Memory B cell (primary cell): ENCODE measurements at places on chromosomes 6 and 20.
A peak's percentile ranks its signal among the peaks of the same experiment; 100 is the strongest.

- no peak for DNase-seq
These were observed 149.4 kb upstream of the SNX9 start for GRCh38 chr6:157673596-157673995.

DNA sequence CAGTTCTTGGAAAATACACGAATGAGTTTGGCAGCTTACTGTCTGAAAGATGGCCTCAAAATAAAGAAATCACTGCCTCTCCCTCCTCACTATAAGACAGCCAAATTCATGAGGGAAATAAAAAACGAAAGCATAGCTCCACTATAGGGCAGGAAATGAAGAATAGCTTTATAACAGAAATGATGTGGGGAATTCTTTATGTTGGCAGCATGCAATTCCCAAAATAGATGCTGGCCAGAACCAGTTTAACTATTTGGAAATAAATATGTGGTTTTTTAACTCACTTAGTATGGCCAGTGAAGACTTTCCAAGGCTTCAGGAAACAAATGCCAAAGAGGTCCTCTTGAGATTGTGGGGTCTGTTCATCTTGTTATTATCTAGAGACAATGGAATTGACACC, 100.5 kb downstream of the TBX18 start:
- no peak for DNase-seq

DNA sequence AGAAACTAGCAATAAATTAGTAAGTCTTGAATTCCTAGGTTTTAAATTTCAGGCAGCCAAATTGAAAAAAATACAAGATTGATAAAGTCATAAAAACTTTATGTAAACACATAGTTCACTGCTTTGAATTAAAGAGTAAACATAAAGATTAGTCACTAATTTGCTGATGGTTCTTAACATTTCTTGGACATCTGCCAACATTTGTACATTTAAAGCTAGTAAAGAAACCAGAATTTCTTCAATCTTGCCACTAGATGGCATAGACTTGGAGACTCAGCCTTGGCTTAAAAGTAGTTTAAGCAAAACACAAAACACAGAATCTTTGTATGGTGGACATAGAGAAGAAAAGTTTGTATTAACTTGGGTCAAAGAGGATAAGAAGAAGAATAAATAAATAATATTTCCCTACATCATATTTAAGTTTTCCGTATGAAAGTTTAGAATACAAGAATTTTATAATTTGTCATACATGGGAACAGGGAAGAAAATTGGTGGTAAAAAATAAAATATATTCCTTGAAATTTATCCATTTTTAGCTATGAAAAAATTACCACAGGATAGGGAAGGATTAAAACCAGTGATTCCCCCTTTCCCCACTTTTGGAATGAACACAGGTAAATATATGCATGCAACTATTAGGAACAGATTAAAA, 41.7 kb upstream of the FAM135A start:
- peak; percentile 30 for DNase-seq

DNA sequence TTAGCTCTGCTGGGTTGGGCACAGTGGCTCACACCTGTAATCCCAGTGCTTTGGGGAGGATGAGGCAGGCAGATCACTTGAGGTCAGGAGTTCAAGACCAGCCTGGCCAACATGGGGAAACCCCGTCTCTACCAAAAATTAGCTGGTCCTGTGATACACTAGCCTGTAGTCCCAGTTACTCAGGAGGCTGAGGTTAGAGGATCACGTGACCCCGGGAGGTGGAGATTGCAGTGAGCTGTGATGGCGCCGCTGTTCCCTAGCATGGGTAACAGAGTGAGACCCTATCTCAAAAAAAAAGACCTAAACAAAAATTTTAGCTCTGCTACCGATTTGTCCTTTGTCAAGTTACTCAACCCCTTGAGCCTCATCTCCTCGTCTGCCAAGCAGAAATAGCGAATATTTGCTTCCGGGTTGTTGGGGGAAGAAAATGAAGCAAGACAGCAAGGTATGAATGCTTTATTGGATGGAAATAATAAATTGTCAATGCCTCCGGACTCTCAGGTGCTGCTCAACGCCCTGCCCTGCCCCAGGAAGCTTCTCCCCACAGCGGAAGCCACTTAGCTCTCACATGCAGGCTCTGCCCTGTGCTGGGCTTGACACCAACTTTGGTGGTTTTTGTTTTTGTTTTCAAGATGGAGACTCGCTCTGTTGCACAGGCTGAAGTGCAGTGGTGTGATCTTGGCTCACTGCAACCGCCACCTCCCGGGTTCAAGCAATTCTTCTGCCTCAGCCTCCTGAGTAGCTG, 24.9 kb upstream of the ITCH start:
- no peak for DNase-seq

GRCh38 chr20:45897289-45897688, 6.2 kb downstream of the CTSA start:
- no peak for DNase-seq

GRCh38 chr20:22795871-22796270, 211.5 kb upstream of the FOXA2 start:
- no peak for DNase-seq

GRCh38 chr6:159510141-159510540, 182.9 kb downstream of the SOD2 start:
- DNase-seq = no peak

DNA sequence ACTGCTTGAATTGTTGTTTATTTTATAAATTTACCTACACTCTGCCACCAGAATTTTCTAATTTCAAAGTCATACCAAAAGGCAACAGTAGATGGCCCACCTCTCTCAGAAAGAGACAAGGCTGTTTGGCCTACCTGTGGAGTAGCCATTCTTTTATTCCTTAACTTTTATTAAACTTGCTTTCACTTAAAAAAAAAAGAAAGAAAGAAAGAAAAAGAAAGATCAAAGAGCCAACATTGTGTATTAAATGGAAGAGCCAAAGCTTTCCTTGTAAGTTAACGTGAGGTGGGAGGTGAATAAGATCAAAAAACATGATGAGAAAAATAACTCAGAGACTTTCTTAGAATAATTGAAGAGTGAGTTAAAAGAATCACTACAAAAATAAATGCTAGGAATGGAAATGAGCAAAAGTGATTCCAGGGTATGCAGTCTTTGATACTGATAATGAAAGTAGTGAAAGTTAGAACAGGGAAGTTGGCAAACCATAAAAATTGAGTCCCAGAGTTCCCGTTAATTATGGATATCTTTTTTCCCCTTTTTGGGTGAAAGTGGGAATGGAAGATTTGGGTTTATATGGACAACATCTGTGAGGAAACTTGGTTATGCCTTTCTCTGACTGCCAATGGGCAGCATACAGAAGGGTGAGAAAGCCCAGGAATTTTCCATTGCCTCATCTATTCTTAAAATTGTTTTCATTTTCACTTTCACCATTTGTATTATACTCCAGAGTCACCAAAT, 35.9 kb upstream of the MYB start:
- no peak for DNase-seq

DNA sequence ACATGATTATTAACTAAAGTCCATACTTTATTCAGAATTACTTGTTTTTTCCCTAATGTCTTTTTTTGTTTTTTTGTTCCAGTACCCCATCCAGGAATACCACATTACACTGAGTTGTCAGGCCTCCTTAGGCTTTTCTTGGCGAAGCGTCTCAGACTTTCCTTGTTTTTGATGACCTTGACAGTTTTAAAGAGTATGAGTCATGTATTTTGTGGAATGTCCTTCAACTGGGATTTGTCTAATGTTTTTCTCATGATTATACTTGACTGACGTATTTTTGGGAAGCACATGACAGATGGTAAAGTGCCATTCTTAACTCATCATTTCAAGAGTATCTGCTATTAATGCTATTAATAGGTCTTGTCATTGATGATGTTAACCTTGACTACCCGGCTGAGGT, 23.6 kb downstream of the ENPP1 start:
- no peak for DNase-seq
